ENCODE measurements at places on chromosomes 5 and 9. TPM values are rescaled to one million over a fixed set of nuclear protein-coding genes. Genes with fewer than 3 reads are reported as not detected.

The CFAP90 gene
- total RNA-seq, result not detected

The WDR38 gene
- not detected for total RNA-seq

The CCDC69 gene
- total RNA-seq, result 0.13 TPM

The CCDC171 gene
- total RNA-seq, result 0.76 TPM

The PHPT1 gene
- 84.6 TPM for total RNA-seq

The IFNA13 gene
- not detected for total RNA-seq

The MCIDAS gene
- not detected for total RNA-seq

The TEX48 gene
- not detected for total RNA-seq

The NIPAL4 gene
- not detected for total RNA-seq

The ALDOB gene
- not detected for total RNA-seq

The PCA3 gene
- total RNA-seq, result not detected

The TXNDC8 gene
- total RNA-seq, result not detected

The SLCO4C1 gene
- total RNA-seq, result not detected

The SLC25A48 gene
- not detected for total RNA-seq

The FBP2 gene
- total RNA-seq, result not detected

Measured in GM23248 (cell line).